Psoas muscle (tissue), 8 donors: ENCODE measurements at places on chromosomes 11 and 22. TPM values are rescaled to one million over a fixed set of nuclear protein-coding genes. Genes with fewer than 3 reads are reported as not detected.
A peak's percentile ranks its signal among the peaks of the same experiment; 100 is the strongest.

- H3K27me3 ChIP-seq: no peaks in the 10 kb centered on the region
- DNase-seq: no peak
- no peak overlapping the region for H3K27ac ChIP-seq
- no peak overlapping the region for H3K4me3 ChIP-seq
- peaks cover 14% of the 10 kb centered on the region for H3K36me3 ChIP-seq
Observed at GRCh38 chr22:42172773-42173172, 42.2 kb upstream of the CYP2D6 start.

- H3K27me3 ChIP-seq: no peaks in the 10 kb centered on the region
- H3K4me1 ChIP-seq: no peaks in the 10 kb centered on the region
- DNase-seq: no peak
- H3K27ac ChIP-seq: no peak overlapping the region
- H3K4me3 ChIP-seq: no peak overlapping the region
Observed at GRCh38 chr11:125329786-125330185, 165.2 kb downstream of the PKNOX2 start.

C22orf23 gene
- total RNA-seq: 0.20 TPM

DNA sequence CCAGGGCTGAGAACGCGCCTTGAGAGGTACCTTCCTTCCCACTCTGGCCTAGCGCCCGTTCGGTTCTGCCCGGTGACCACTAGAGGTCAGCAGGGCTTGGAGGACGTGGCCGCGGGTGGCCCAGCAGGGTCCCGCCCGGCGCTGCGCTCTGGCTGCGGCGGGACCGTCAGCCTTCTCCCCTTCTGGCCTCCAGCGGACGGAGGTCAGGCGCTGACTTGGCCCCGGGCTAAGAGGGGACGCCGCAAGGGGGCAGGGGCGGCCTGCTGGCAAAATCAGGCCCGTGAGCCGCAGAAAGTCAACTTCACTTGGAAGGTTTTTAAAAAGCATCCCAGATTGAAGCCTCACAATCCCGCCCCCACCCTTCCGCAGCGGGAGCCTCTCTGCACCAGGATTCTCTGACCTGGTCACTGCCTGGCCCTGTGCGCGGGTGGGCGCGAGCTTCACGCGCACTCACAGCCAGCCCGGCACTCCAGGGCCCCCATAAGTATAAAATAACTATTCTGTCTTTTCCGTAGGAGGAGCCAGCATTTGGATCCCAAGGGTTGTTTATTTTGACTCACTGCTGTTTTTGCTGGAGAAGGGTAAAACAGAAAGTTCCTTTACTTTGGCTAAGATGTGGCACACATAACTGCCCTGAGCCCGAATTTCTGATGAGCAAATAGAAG, 23.2 kb upstream of the ZBTB16 start:
- peak; percentile 88 for DNase-seq
- H3K4me1 ChIP-seq: peaks cover 40% of the 10 kb centered on the region
- no peaks in the 10 kb centered on the region for H3K36me3 ChIP-seq
- H3K27ac ChIP-seq: peak overlapping the region; percentile 75
- no peaks in the 10 kb centered on the region for H3K27me3 ChIP-seq
- peak overlapping the region; percentile 66 for H3K4me3 ChIP-seq

FGF4 gene
- total RNA-seq: not detected

DNA sequence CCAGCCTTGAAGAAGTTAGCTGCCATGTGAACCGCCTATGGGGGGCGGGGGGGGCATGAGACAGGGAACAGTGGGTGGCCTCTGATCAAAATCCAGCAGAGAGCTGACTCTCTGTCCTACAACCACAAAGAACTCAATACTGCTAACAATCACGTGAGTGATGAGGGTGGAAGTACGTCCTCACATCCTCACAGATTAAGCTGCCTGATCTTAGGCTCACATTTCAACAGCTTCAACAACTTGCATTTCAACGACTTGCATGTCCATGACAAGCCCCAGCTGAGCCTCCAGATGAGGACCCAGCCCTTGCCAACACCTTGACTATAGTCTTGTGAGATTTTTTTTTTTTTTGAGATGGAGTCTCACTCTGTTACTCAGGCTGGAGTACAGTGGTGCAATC, 51.6 kb downstream of the CLMP start:
- no peak overlapping the region for H3K27ac ChIP-seq
- H3K4me1 ChIP-seq: peaks cover 6% of the 10 kb centered on the region
- no peak for DNase-seq
- H3K36me3 ChIP-seq: no peaks in the 10 kb centered on the region

GRCh38 chr11:11706028-11706427, 84.2 kb upstream of the GALNT18 start:
- H3K27me3 ChIP-seq: no peaks in the 10 kb centered on the region
- H3K27ac ChIP-seq: peak overlapping the region; percentile 42
- peak overlapping the region; percentile 9 for H3K4me3 ChIP-seq

GRCh38 chr22:50686794-50687193, 14.2 kb downstream of the SHANK3 start:
- H3K36me3 ChIP-seq: no peaks in the 10 kb centered on the region
- DNase-seq: no peak
- no peak overlapping the region for H3K27ac ChIP-seq
- H3K4me3 ChIP-seq: no peak overlapping the region
